ENCODE measurements at places on chromosomes 7 and 10. TPM values are rescaled to one million over a fixed set of nuclear protein-coding genes. Genes with fewer than 3 reads are reported as not detected.

DNA sequence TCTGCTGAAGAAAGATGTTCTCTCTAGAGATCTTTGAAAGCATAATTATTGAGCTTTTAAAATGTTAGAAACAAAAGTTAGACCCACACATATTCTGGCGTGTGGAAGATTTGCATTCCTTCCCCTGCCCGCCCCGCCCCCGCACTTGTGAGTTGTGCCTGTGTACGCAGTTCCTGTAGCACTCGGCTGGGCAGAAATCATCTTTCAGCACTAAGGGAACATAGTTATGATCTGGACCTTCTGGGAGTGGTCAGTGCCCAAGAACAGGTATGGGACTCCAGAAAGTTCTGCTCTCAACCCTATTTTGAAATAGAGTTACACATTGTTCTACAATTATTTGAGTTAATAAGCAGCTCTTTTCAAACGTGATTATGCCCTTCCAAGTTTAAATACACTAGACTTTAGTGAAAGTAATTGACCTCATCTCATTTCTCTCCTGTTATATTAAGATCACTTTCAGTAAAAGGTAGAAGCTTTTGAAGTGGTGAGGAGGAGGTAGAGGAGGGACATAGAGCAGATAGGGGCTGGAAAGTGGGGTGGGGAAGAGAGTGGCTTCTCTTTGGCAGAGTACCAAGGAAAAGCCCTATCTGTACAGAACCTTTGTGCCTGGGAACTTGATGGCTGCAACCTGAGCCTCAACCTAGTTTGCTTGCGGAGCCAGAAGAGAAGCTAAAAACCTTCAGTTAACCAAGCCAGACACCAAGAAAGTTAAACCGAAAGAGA, 5.7 kb downstream of the BLVRA start:
- H3K36me3 ChIP-seq: no peaks in the 10 kb centered on the region
- DNase-seq: no peak
- H3K27ac ChIP-seq: no peak overlapping the region
- H3K4me1 ChIP-seq: peaks cover 9% of the 10 kb centered on the region
- H3K4me3 ChIP-seq: no peak overlapping the region

GRCh38 chr7:145643981-145644380, 472.6 kb upstream of the CNTNAP2 start:
- no peaks in the 10 kb centered on the region for H3K36me3 ChIP-seq
- no peak overlapping the region for H3K4me3 ChIP-seq

DNA sequence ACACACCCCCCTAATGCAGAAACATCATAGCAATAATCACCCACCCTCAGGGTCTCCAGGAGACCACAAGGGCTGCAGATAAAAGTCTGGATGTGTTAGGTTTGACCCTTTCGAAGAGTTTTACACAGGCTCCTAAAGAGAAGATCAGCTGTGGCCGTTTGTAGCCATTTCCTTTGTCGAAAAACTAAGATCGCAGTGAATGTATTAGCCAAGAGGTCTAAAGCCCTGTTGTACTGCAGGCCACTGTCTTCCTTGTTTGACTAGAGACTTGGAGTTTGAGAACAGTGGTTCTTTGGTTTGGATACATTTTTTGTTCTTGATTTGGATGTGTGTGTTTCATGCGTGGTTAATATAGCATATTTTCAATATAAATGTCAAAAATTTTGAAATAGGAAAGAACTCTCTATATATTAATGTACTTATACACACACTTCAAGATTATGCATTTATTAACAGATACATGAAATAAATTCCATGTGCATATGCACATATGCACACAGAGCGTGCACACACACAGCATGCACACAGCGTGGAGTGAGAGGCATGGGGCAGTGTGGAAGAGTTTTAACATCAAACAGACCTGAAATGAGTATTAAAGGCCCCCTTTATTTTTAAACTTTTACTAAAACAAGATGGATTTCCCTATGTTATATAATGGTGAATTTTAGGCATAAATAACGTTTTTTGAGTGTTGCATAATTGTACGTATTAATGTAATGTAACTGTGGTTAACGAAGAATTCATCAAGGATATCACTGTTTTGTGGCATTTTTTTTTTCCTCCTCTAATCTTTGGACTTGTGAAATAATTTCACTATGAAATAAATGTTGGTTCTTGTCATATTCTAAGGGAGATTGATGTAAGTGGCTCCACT, 2.2 kb downstream of the IKZF1 start:
- no peak overlapping the region for H3K4me3 ChIP-seq
- H3K27ac ChIP-seq: no peak overlapping the region
- peaks cover 14% of the 10 kb centered on the region for H3K4me1 ChIP-seq

GRCh38 chr7:11613292-11613930, 218.6 kb downstream of the THSD7A start:
- H3K4me1 ChIP-seq: peaks cover 9% of the 10 kb centered on the region
- no peaks in the 10 kb centered on the region for H3K36me3 ChIP-seq
- H3K27me3 ChIP-seq: no peaks in the 10 kb centered on the region
- DNase-seq: peak; percentile 19
- no peak overlapping the region for H3K4me3 ChIP-seq

GRCh38 chr10:128612195-128612594, 486.0 kb upstream of the MKI67 start:
- H3K36me3 ChIP-seq: no peaks in the 10 kb centered on the region
- H3K4me1 ChIP-seq: no peaks in the 10 kb centered on the region
- H3K27ac ChIP-seq: no peak overlapping the region
- DNase-seq: no peak

DNA sequence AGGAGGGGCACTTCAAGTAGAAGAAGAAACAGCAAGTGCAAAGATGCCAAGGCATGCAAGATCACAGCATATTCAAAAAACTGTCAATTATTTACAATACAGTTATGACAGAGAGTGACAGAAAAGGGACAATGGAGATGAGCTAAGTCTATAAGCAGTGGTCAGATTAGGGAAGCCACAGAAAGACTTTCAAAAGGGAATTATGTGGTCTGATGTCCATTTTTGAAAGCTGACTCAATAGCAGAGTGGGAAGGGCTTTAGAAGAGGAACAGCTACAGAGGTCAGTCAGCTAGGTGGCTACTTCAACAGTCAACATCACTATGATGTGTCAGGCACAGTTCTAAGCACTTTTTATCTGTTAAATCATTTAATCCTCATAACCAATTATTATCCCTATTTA, 45.2 kb upstream of the SPOCK2 start:
- no peak overlapping the region for H3K27ac ChIP-seq
- H3K36me3 ChIP-seq: no peaks in the 10 kb centered on the region
- no peaks in the 10 kb centered on the region for H3K27me3 ChIP-seq
- no peak for DNase-seq
- no peaks in the 10 kb centered on the region for H3K4me1 ChIP-seq

GRCh38 chr10:6713716-6714115, 133.6 kb upstream of the PRKCQ start:
- H3K27ac ChIP-seq: no peak overlapping the region
- H3K4me3 ChIP-seq: no peak overlapping the region
- no peaks in the 10 kb centered on the region for H3K4me1 ChIP-seq
- no peaks in the 10 kb centered on the region for H3K27me3 ChIP-seq

DNA sequence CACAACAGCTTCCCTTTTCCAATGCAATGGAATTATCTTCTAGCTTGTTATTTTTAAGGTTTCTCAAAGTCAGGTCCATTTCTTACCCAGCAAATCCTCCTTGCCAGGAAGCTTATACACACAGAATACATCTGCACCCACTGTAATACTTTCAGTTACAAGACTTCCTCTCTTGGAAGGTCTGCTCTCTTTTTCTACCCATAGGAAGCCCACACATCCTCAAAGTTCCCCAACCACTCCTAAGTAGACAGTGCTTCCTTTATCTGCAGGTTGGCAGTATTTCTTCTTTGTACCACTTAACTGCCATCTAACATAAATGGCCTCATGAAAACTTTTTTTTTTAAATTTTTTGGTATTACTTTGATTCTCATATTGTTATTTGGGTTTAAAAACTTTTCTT, 155.6 kb downstream of the TAX1BP1 start:
- DNase-seq: no peak
- peaks cover 6% of the 10 kb centered on the region for H3K4me1 ChIP-seq
- H3K27me3 ChIP-seq: no peaks in the 10 kb centered on the region
- H3K4me3 ChIP-seq: no peak overlapping the region
- no peaks in the 10 kb centered on the region for H3K36me3 ChIP-seq

- DNase-seq: no peak
- no peak overlapping the region for H3K4me3 ChIP-seq
- H3K27me3 ChIP-seq: peaks cover 34% of the 10 kb centered on the region
- H3K27ac ChIP-seq: no peak overlapping the region
Measured at GRCh38 chr7:100893318-100893895, 2.3 kb downstream of the ACHE start.

GRCh38 chr7:155490697-155491628, 33.0 kb downstream of the EN2 start:
- DNase-seq: peak; percentile 73
- H3K27ac ChIP-seq: no peak overlapping the region
- no peaks in the 10 kb centered on the region for H3K36me3 ChIP-seq
- peaks cover 100% of the 10 kb centered on the region for H3K27me3 ChIP-seq
- peaks cover 21% of the 10 kb centered on the region for H3K4me1 ChIP-seq
- peak overlapping the region; percentile 15 for H3K4me3 ChIP-seq

GRCh38 chr7:31019509-31019908, 32.6 kb upstream of the ADCYAP1R1 start:
- no peaks in the 10 kb centered on the region for H3K36me3 ChIP-seq
- peaks cover 4% of the 10 kb centered on the region for H3K4me1 ChIP-seq

GRCh38 chr10:105266966-105267539, 626.0 kb downstream of the SORCS3 start:
- no peak overlapping the region for H3K4me3 ChIP-seq
- peaks cover 6% of the 10 kb centered on the region for H3K4me1 ChIP-seq
- no peak for DNase-seq
- H3K36me3 ChIP-seq: no peaks in the 10 kb centered on the region
- no peak overlapping the region for H3K27ac ChIP-seq
- H3K27me3 ChIP-seq: no peaks in the 10 kb centered on the region

- no peaks in the 10 kb centered on the region for H3K4me1 ChIP-seq
- no peak overlapping the region for H3K27ac ChIP-seq
- no peak for DNase-seq
- H3K4me3 ChIP-seq: no peak overlapping the region
- H3K36me3 ChIP-seq: no peaks in the 10 kb centered on the region
Measured at GRCh38 chr10:3924344-3924743, 139.3 kb upstream of the KLF6 start.

DNA sequence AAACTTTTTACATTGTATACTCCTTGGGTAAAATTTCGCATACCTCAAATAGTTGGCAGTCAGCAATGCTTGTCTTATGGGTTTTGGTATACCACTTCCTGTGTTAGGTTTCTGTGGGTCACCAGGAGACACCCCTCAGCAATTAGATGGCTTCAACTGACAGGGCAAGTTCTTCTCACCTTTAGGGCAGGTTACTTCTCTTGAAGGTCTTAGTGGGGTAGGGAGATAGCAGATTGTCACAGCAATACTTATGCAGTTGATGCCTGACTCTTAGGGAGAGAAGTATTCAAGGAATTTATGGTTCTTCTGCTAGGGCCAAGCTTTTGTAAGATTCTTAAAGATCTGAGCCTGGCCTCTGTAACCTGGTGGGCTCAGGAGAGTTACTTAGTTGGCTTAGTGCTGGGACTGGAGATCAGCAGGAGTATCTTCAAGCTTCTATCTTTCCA, 42.9 kb downstream of the MKLN1 start:
- no peak overlapping the region for H3K4me3 ChIP-seq
- H3K36me3 ChIP-seq: no peaks in the 10 kb centered on the region
- H3K27me3 ChIP-seq: no peaks in the 10 kb centered on the region
- no peak overlapping the region for H3K27ac ChIP-seq
- DNase-seq: peak; percentile 21

The HOXA6 gene
- not detected for total RNA-seq

The CUZD1 gene
- total RNA-seq: 0.74 TPM

The NAT16 gene
- not detected for total RNA-seq

The AKR1E2 gene
- total RNA-seq: 3.4 TPM

The SPDYE9 gene
- total RNA-seq: not detected

The UNCX gene
- total RNA-seq: not detected

The ZNF33B gene
- total RNA-seq: 55.8 TPM

The CRPPA gene
- total RNA-seq: 1.4 TPM

The CLDN4 gene
- total RNA-seq: not detected

The MACROH2A2 gene
- 159 TPM for total RNA-seq

The VSTM4 gene
- 1.2 TPM for total RNA-seq

The GUSB gene
- total RNA-seq: 61.9 TPM

The AMPH gene
- total RNA-seq: 22.8 TPM

Measured in neural progenitor cell (in vitro differentiated cells).